Stimulated activated CD4-positive, alpha-beta T cell treated with anti-CD3 and anti-CD28 coated beads, Interleukin-1b, Interleukin-23, amount 100 ng/mL, for 1 hour (primary cell): ENCODE measurements at places on chromosomes 3 and 15.

DNA sequence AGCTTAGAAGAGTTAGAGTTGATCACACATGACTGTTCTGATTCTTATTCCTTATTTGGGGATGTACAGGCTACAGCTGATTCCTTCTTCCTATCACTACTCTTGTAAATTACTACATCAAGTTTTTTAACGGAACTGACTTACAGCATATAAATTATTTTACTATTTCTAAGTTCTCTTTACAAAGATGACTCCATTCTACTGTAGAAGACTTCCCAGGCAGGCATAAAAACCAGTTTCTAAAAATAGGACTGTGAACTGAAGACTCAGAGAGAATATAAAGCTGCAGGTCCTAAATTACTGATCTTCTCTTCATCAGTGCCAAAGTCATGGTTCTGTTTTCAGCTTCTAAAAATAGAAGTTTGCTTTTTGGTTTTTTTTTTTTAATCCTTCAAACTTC is 38.9 kb downstream of the ANO10 start:
- no peak for DNase-seq

- no peak for DNase-seq
Observed at GRCh38 chr3:47523310-47524073, 10.0 kb upstream of the ELP6 start.

DNA sequence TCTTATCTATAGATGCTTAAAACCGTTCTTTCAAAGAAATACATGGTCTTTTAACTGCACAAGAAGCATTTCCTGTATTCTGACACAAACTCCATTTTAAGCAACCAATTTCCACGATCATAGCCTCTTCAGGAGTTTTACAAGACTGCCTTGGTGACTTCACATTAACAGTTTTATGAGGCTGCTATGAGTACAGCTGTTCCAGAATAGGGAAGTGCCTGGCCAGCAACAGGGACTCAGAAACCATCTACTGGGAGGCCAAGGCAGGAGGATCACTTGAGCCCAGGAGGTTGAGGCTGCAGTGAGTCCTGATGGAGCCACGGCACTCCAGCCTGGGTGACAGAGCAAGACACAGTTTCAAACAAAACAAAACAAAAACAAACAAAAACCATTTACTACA is 78.4 kb downstream of the B3GNT5 start:
- DNase-seq: no peak

DNA sequence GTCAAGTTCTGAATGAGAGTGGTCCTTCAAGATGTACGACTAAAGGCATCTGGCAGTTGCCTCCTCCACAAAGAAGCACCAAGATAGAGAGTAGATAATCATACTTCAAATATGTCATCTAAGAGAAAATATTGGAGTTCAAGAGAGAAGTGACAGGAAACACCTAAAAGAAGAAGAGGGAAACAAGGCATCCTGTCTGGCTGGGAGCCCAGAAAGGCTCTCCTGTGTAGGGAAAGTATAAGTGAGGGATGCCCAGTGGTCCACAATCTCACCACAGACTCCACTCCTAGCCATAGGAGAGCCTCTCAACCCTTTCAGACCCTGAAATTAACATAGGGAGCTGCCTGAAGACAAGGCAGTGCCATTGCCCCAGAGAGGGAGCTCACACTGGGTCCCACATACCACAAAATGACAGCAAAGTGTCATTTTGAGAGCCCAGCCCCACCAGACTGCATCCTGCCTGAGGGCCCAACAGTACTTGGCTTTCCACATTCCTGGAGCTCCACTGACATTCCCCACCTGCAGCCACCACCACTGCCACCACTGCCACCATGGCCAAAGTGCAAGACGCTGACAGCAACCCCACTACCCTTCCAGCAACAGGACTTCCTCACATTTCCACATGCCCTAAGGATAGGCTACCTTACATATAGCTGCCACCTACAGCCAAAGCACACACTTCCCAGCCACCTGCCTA is 210.6 kb downstream of the ATP8B4 start:
- no peak for DNase-seq

DNA sequence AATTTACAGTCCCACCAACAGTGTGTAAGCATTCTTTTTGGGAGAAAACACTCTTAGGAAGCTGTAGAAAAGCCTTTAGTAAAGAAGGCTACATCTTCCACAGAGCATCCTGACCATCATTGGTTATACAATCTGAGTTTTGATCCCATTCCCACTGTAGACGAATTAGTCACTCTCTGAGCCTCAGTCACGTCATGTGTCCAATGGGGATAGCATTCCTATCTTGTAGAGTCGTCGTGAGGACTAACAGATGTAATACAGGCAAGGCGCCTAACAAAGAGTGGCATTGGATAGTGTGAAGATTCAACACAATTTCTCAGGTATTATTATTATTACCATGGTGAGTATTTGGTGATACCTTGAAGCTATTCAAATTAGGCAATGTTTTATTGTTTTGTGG is 44.0 kb upstream of the ALDH1A3 start:
- DNase-seq: no peak

- no peak for DNase-seq
Observed at GRCh38 chr15:101303408-101303807, 8.4 kb upstream of the SNRPA1 start.
